ENCODE measurements at places on chromosomes 11 and 22. TPM values are rescaled to one million over a fixed set of nuclear protein-coding genes. Genes with fewer than 3 reads are reported as not detected.

POU2AF2 gene
- total RNA-seq: not detected

BTBD18 gene
- not detected for total RNA-seq

ACRV1 gene
- not detected for total RNA-seq

A4GALT gene
- 0.29 TPM for total RNA-seq

ASRGL1 gene
- total RNA-seq: 0.84 TPM

ARHGEF12 gene
- total RNA-seq: 9.2 TPM
